AG20443 (cell line): ENCODE measurements at places on chromosomes 3 and 15.
A peak's percentile ranks its signal among the peaks of the same experiment; 100 is the strongest.

GRCh38 chr3:8990266-8991215, 27.3 kb upstream of the RAD18 start:
- DNase-seq = no peak

DNA sequence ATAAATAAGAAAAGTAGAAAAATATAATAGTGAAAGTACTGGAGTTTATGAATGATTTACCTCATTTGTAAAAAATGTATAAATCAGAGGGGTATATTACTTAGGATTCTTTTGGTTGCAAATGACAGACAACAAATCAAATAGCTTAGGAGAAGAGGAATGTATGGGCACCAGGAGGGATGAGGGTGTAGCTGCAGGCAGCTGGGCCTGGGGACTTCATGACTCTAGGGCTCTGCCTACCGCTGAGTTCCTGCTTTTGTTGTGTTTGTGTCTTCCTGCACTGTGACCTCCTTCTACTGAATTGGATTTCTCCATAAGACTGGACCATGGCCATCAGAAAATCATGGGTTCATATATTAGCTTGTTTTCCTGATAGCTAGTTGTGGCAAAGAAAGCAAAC, 27.9 kb upstream of the PDE8A start:
- DNase-seq = no peak

- DNase-seq = no peak
These were observed 2.1 kb upstream of the RHO start for GRCh38 chr3:129526121-129526900.

GRCh38 chr15:92244703-92245102, 149.0 kb upstream of the ST8SIA2 start:
- DNase-seq = no peak

DNA sequence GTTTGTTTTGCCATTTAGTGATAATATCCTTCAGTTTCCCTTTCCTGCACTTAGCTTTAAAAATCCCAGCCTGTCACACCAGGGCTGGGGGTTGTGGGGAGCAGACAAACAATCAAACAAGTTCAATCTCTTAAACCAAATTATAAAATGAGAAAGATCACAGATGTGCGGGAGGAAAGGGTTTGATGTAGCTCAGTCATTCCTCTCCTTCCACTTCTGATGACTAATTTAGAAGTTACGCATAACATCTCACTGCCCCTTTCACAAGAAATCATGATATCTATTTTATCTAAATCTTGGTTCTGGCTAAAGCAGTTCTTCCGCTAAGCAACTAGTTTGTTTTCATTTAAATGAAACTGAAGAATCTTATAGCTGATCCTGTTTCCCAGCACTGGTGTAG, 34.1 kb upstream of the ATG7 start:
- peak; percentile 61 for DNase-seq

- DNase-seq = peak; percentile 21
These were observed 28.7 kb downstream of the USP8 start for GRCh38 chr15:50452927-50453326.

DNA sequence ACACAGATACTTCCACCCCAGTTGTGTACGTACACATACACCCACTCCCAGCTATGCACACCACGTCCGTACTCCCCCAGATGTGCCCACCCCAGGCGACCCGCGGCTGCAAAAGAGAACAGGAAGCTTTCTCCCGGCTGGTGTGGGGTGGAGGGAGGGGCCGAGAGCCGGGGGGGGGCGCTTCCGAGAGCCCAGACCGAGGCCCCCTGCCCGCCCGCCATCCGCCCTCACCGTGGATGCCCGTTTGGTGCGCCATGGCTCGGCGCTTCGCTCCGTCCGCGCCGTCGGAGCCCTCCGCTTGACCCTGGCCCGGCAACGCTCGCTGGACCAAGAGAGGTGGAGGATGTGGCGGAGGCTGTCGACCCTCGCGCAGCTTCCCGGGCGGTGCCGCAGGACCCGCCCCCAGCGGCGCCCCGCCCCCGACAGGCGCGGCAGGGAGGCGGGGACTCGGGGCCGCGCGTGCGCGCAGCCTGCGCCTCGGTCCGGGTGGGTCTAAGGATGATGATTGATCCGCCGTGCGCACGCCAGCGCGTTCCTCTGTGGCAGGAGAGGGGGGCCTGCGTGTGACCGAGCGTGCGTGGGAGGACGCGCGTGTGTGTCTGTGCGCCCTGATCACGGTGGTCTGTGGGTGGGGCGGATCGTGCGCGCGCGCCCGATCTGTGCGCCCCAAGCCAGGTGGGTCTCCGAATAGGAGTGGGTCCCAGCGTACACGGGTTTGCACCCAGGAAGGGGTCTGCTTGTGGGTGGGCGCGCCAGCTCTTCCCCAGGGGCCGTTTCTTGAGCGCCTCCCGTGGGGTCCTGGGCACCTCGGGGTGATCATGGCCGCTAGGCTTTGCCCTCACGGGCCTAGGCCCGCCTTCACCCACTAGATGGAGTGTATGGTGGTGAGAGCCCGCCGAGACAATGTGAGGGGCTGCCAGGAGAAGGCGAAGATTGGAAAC, at the start of gene TWF2:
TWF2 (minus strand) TSS at position 398 of the 941 bp plus-strand sequence; CDS start at position 256, 142 bp downstream.
- peak; percentile 98 for DNase-seq

- DNase-seq = no peak
These were observed 157.5 kb downstream of the MEGF11 start for GRCh38 chr15:66095871-66096687.

DNA sequence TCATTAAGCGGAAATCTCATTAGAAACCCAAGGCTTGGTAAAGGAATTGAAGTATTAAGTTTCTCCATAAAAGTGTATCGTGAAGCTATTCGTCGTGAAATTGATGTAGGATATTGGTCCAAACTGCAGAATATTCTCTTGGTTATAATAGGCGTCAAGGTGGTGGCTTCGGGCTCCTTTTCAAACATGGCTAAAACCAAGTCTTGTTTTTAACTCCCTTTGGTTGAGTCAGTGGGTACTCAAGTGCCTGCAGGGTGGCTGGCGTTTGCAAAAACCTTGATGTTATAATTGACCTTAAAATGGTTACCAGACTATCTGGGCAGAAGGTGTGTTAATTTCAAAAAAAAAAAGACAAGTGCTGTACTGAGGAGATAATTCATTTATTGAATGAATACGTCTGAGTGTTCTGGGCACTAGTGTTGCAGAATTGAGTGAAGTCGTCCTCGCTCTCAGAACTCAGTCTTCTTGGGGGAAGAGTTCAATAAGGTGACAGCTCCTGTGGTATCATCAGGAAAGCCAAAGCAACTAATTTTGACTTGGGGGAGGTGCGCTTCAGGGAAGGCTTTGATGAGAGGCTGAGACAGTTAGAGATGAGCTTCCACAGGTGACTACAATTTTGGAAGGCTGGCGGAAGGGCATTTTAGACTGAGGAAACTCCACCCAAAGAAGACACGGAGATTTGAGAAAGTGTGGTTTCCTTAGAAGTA, 1.5 kb downstream of the UBE2Q2 start:
- no peak for DNase-seq

DNA sequence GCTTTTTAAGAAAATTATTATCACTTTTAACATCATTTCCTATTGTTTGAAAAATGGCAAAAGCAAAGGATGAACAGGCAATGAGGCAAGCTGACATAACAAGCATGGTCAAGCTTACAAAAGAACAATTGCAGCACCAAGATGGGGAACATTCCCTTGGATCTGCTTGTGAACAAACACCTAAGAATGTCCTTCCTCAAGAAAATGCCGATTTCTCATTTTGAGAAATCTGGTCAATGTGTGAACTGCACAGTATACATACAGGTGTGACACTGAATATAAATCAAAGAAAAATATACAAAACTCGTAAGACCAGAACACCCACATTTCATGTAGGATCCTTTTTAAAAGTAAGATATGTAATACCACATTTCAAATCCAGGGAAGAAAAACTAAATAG, 58.9 kb downstream of the LRRFIP2 start:
- DNase-seq = no peak

GRCh38 chr15:61879219-61879618, 181.0 kb downstream of the VPS13C start:
- no peak for DNase-seq

GRCh38 chr3:53102601-53103147, 27.6 kb downstream of the RFT1 start:
- DNase-seq = peak; percentile 47

GRCh38 chr3:30760040-30760695, 134.3 kb downstream of the GADL1 start:
- no peak for DNase-seq

- no peak for DNase-seq
These were observed 131.9 kb downstream of the ANO10 start for GRCh38 chr3:43489930-43490329.

GRCh38 chr15:64092075-64092820, 1.4 kb downstream of the CIAO2A start:
- no peak for DNase-seq

GRCh38 chr3:71978150-71978721, 193.3 kb upstream of the PROK2 start:
- DNase-seq = no peak

GRCh38 chr15:86855307-86856291, 775.9 kb downstream of the AGBL1 start:
- no peak for DNase-seq

DNA sequence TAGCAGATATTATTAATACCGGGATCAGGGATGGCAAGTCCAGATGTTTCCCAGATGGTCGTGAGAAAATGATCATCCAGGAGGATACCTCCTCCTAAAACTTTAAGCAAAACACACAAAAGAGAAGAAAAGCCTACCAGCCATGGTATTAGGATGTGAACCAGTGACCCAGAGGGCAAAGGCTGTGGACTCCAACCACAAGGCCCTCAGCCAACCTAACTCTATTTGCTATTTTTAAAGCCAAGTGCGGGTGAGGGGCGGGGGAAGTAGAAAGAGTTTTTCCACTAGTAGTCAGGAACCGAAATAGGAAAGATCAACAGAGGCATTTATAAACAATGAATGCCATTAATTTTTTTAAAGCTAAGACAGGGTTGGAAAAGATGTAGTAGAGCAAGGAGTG, 77.4 kb downstream of the STAC start:
- no peak for DNase-seq
